ENCODE measurements at places on chromosomes 12 and 14.

DNA sequence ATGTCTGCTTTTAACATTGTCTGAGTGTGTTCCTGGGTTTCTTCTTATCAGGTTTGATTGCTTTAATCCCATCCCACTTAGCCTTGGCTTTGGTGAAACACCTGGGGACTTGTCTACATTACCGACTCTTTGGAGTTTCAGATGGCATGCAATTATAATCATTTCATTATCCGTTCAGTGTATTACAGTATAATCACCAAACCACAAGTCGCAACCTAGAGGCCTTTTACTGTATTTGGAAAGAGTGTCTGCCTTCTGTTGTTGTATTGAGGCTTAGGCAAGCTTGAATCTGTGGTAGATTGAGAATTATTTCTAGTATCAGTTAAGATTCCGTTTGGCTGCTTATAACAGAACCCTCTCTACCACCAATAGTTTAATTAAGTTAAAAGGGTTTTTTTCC lies 103.9 kb downstream of the TGFB3 start:
- no peak for DNase-seq

- no peak for DNase-seq
Observed at GRCh38 chr12:237026-237815, 23.3 kb upstream of the SLC6A12 start.

- DNase-seq = no peak
Observed at GRCh38 chr14:24798911-24799462, 165.0 kb upstream of the GZMB start.

- no peak for DNase-seq
Observed at GRCh38 chr12:10358969-10359368, 30.9 kb downstream of the KLRK1 start.

DNA sequence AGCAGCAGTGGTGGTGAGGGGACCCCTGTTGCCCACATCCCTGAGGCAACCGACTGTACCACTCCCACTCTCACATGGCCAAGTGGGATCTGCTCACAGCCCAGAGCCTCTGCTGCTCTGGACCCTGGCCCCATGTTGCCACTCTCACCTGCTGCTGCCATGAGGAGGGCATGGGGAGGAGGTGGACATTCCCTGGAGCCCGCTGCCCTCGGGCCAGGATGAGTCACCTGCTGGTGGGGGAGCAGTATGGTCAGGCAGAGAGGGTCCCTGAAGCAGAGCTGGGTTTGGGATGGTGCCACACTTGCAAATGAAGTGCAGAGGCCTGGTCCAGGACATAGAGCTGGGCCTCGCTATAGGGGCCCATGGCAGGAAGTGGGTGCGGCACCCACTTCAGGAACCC lies 26.1 kb downstream of the SDR9C7 start:
- DNase-seq = no peak

DNA sequence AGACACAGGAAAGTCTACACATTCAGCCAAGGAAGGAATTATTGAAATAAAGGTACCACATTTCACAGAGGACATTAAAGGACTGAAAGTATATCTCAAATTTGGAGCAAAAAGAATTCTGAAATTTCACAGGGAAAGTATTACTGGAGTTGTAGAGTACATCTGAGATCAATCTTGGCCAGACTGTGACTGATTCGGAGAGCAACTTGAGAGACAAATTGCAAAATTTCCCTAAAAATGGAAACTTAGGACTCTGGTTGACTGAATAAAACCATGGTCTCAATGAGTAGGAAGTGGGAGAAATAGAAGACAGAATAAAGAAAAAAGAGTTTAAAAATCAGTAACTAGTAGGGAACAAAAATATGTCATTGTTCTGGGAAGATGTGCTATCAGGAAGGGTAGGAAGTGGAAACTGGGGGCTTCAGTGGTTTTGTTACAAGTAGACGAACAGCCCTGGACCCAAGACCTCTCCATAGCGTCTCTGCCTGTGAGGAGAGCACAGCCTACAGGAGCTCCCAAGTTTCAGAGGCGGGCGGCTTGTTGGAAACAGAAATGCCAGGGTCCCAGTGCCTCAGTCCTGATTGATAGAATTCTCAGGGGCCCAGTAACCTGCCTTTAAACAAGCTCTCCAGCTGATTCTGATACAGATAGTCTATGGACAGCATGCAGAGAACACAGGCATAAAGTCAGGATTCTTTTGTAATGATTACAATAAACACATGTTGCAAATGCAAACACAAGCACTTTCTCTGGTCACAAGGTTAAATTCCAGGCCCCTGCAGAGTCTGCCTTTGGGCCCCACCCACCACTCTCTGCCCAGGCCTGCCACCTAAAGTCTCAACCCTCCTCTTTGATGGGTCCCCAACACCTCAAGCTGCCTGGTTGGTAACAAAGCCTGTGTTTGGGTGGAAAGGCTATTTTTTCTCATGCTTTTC lies 63.1 kb downstream of the BBS10 start:
- no peak for DNase-seq

GRCh38 chr14:102323102-102323501 lies 3.6 kb downstream of the ZNF839 start:
- peak; percentile 63 for DNase-seq

GRCh38 chr14:69464379-69464778 lies 20.1 kb upstream of the PLEKHD1 start:
- DNase-seq = no peak

DNA sequence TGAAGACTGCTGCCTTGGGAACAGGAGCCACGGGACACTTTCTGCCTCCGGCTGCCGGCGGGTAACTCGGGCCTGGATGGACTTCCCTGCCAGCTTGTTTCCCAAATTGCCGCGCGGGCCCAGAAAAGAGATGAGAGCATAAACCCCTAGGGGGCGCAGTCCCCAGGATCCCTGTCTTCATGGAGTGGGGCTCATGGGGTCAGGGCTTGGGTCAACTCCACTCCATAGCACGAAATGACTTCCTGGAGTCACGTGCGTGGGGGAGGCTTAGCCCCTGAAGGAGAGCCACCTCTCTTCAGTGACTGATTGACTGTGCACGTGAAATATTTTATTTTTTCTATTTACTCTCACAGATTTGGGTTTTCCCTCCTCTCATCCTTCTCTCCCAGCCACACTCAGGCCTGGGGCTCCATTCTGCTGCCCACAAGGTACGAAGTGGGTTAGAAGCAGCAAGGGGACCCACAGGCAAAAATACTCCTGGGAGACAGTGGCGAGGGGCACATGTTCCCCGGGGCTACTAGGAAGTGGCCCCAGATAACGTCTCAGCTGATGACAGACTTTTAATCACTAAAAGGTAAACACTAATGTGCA lies 10.0 kb downstream of the PGF start:
- DNase-seq = no peak

DNA sequence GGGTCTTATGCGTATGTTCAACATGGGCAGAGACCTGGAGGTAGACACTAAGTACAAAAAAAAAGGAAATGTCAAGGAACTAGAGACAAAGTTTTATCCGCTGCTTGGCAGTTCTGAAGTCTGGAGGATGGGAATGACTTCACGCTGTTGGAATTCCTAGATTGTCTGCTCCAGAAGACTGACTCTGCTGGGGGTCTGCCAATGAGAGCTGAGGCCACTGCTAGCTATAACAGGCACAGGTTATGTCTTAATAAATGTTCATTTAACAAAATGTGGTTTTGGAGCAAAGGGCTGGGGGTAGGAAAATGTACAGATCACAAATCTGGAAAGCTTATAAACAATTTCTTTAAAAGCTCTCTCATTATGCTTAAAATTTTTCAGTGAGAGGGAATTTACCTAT lies 5.9 kb downstream of the RNASE8 start:
- peak; percentile 76 for DNase-seq

DNA sequence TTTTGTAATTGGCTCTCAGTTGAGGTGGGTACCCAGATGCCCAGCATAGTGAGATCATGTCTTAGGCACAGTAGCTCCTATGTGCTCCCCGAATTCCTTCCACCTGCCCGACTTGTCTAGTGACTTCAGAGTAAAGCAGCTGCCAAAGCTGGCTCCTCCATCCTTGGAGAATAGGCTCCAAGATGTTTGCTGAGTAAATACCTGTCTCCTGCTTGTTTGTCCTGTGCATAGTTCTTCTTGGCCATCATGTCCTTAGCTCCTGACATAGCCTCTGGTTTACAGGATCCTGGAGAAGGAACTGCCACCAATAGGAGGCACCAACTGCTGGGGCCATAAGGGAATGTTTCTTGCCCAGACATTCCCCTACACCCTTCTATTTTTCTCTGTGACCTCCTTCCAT lies 52.6 kb upstream of the CISTR start:
- DNase-seq = no peak

- no peak for DNase-seq
Observed at GRCh38 chr12:104727726-104728465, 230.2 kb downstream of the SLC41A2 start.

DNA sequence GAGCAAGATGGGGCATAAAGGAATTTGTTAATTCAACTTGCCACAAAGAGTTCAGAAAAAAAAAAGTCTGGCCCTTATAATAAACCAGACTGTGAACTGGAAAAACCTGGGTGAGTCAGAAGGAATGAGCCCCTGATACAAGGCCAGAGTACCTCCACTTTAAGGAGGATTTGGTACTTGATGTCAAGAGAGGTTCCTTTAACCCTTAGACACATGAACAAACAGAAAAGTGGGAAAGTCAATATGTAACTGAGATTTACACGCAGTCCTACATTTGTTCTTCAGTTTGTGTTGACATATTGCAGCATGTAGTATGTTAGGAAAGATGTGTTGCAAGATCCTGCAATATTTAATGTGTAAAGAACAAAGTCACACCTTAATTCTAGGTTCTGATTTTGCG lies 14.2 kb upstream of the SLC38A4 start:
- DNase-seq = no peak

- no peak for DNase-seq
Observed at GRCh38 chr12:74647256-74647655, 109.6 kb downstream of the ATXN7L3B start.

DNA sequence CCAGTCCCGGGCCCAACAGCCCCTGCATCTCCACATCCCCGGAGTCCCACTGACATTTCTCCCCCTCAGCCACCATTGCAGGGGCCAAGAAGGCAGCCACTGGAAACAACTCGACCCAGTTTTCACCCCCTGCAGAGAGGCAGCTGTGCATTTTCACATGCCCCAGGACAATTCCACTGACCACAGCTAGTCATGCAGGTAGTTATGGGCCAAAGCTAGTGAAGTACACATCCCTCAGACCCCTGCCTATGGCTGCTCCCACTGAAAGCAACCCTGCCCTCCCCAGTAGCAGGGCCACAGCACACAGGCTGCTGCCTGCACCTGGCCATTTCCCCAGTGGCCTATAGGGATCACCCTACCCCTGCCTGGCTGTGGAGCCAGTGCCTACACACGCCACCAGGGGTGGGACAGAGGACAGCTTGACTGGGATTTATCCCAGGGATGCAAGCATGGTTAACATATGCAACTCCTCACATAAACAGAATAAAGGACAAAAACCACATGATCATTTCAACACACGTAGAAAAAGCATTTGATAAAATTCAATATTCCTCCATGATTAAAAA lies 154.0 kb downstream of the NDUFA12 start:
- DNase-seq = no peak

- DNase-seq = peak; percentile 94
Observed at GRCh38 chr12:68364893-68365725, 32.9 kb upstream of the MDM1 start.

- peak; percentile 11 for DNase-seq
Observed at GRCh38 chr12:27733052-27733656, 22.5 kb downstream of the MRPS35 start.

GRCh38 chr12:44774815-44775411 lies 101.2 kb downstream of the NELL2 start:
- DNase-seq = no peak

GRCh38 chr14:60165547-60165876 lies 314 bp upstream of the DHRS7 start:
- DNase-seq = no peak

- DNase-seq = no peak
Observed at GRCh38 chr12:3632256-3632655, 120.7 kb downstream of the CRACR2A start.

DNA sequence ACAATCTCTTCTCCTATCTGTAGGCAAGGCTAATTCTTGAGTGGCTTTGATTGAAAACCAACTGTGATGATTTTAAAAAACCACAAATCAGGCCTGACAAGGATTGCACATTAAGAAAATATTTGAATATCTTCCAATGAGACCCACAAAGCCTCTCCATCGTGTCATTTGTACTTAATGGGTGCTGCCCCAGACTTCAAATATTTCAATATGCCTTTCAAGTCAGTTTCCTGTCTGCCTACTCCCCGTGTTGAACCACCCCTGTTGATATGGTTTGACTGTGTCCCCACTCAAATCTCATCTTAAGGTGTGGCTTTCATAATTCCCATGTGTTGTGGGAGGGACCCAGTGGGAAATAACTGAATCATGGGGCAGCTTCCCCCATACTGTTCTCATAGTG lies 159.7 kb upstream of the EGLN3 start:
- DNase-seq = no peak

DNA sequence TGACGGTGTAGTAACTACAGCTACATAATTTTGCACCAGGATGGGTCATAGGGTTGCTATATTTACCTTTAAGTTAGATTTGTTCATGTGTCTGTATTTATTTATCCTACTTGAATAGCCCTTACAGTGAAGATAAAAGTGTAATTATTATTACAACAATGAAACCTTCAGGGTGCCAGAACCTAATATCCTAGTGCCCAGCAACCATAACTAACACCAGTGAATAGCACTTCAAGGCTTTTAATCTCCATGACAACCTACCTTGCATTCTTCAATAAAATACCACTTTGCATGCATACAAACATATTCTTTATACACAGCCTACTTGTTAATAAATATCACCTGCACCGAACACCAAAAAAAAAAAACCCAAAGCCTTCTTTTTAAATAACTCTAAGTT lies 58.7 kb upstream of the G2E3 start:
- DNase-seq = no peak

- no peak for DNase-seq
Observed at GRCh38 chr14:99644723-99645544, at the start of gene HHIPL1. TSS of gene HHIPL1 (plus strand) at chr14:99645129. CDS start at chr14:99645208, 79 bp downstream.

DNA sequence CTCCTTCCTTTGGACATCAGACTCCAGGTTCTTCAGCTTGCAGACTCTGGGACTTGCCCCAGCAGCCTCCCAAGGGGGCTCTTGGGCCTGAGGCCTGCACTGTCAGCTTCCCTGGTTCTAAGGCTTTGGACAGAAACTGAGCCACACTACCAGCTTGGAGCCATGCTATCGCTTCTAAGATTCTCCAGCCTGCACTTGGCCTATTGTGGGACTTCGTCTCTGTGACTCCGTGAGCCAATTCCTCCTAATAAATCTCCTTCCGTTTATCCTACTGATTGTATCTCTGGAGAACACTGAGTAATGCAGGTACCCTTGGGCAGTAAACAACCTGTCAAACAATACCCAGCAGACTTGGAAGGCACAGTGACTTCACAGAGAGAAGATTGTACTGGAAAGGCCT lies 24.9 kb upstream of the RHOJ start:
- no peak for DNase-seq

GRCh38 chr12:26319511-26319910 lies 124.1 kb downstream of the SSPN start:
- DNase-seq = peak; percentile 50

DNA sequence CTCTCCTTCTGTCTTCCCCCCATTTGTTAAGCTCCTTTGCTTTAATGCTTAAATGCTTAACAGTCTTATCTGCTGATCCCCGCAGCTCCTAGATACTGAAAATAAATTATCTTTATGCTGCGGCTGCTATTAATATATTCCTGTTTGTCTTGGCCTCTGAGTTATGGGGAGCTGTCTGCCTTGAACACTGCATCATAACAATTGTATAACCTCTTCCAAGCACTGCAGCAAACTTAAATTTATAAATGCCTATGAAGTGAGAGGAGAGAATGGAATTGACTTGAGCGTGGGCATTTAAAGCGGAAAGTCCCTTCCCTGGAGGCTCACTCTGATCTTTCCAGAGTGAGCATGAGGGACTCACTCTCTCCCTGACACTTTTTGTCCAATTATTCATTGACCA lies 23.1 kb upstream of the DCP1B start:
- DNase-seq = no peak

GRCh38 chr12:14454098-14454907 lies 88.8 kb downstream of the ATF7IP start:
- DNase-seq = peak; percentile 10

All from fibroblast of skin of left quadriceps (primary cell).